ENCODE measurements at places on chromosomes 4 and X.

DNA sequence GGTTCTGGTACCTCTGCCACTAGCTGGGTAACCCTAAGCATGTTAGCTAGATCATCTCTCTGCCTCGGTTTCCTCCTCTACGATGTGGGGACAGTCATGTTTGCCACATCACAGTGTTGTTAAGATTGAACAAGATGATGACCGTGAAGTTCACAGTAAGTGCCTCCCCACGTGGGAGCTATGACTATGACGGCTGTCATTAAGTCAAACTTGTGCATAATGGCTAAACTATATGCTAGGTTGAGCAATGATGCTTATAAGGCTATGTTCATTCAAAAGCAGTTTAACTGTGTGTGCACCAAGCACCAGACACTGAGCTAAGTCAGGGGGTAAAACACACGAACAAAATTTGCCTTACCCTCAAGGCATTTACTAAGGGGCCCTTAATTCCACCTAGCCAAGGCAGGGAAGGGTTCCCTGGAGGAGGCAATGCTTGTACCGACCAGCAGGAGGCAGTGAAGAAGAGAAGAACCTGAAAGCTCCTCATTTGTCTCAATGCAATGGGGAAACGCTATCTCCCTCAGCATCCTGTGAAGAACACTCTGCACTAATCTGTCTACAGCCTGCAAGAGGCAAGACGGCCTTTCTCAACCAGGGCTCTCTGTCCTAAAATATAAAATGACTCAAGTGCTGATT, 52.9 kb downstream of the MAP7D2 start:
- peak; percentile 30 for DNase-seq

DNA sequence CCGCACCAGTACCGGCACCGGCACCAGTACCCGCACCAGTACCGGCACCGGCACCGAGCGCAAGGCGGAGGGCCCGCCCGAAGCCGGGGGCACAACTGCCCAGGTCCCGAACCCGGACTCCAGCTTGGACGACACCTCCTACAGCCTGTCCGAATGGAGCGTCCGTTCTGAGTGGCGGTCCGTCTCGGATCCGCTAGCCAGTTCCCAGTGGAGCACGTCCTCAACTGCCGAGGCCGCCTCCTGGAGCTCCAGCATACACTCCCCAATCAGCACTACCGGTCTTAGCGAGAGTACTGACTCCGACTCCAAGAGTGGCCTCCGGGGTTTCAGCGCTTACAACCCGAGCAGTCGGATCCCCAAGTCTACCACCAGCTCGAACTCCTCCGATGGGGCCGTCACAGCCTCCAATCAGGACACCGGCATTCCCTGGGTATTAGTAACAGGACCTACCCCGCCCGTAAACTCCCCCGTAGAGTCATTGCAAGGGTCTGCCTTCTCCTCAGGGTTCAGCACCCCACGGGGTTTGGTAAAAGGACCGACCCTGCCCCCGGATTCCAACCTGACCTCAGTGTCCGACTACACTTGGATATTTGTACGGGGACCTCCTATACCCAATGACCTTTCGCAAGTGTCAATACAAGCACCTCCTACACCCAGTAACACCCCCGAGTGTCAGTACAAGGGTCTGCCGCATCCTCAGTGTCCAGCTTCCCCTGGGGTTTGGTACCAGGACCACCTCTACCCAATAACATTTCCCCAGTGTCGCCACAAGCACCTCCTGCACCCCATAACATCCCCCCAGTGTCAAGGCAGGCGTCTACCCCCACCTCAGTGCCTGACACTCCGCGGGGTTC, 721 bp upstream of the MAOA start:
- DNase-seq: peak; percentile 51

DNA sequence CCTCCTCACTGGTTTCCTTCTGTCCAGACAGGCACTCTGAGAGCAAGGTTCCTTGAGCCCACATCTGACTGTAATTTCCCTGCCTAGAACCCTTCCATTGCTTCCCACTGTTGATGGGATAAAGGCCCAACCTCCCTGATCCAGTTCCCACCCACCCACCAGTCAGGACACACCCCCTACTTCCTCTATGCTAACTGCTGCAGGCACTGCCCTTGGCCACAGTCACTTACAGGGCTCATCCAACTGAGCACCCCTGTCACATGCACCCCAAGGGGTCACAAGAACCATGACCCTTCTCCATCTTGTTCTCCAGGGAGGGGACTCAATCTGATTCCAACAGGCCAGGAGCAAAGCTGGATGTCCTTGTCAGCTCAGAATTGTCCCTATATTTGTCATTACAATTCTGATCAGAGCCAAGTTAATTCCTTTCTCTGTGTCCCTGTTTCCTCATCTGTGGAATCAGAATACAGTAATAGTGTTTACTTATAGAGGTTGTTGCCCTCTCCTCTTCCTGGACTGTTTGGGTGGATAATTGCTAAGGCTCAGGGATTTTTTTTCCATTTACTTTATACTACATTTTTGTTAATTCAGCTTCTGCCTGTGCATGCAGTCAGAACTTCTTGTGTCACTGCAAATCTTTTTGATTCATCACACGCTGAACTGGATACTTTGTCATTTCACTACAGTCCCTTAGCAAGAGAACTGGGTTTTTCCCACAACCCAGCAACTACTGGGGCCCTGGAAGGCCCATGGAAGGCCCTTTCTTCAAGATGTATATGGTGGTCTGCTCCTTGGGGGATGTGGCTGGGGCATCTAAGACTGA, 105.6 kb upstream of the MAMLD1 start:
- no peak for DNase-seq

DNA sequence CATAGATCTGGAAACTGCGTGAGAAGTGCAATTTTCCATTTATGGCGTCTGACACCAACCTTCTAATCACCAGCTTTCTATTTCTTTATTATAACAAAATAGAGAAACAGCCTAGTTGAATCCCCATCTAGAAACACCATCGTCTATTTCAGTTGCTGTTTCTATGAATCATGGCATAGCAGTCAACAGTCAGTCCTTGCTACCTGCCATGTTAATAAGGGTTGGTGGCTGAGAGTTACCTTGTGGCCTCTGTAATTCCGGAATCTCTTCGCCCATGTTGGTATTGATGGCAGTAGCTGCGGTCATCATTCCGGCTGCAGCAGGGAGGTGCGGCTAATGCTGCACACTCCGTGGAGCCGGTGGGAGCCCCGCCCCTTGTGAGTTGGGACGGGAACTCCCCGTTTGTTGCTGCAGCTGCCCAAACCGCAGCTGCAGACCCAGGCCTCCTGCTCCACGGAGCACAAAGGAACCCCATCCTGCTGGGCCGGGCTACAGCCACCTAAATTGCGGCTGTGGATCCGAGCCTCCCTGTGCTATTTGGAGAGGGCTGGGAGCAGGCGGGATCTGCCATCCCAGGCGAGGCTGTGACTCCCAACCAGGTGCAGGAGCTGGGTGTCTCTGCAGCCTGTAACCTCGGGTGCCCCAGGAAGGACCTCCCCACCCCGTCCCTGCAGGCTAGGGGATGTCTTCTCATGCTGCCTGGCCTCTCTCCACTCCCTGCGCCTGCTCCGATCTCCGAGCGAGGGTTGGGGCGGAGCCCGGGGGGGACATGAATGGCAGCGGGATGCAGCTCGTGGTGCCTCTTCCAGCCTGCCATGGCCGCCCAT, 115.4 kb upstream of the STK26 start:
- DNase-seq: no peak

GRCh38 chrX:126819429-126819828, at the start of gene PRR32:
Gene PRR32, plus strand, starts transcription at chrX:126819729. Its CDS starts 115 bp downstream, at chrX:126819844.
- DNase-seq: no peak

- no peak for DNase-seq
Observed at GRCh38 chr4:18878561-18878960, 857.0 kb upstream of the LCORL start.

DNA sequence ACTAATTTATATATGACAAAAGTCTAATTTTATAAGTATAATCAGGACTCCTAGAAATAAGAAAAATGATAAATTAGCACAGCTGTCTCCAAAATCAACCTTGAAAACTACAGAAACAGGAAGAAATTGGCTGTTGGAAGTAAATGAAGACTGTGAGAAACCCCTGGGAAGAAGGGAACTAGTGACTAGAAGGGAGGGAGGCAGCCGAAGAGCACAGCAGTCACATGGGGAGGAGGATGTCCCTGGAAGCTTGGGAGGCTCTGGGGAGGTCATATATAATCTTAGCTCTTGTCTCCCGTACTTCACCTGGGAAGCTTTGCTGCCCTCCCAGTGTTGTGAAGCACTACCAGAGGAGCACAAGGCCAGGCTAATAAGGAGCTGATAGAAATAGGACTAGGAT, 8.9 kb upstream of the TMA16 start:
- DNase-seq: no peak

DNA sequence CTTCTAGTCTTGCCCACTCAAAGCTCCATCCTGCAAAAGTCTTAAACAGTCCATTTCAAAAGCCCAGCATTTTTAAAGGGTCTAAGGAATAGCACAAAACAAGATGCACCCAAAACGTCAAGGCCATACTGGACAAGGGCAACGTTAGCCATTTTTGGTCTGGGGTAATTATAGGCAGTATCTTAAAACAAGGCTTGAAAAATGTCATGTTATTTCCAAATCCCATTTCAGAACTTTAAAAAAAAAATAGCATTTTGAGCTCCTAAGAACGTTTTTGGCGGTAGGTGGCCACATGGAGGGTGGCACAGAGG, 584 bp upstream of the TMEM165 start:
- no peak for DNase-seq

GRCh38 chr4:53489279-53489889, 101.9 kb downstream of the LNX1 start:
- DNase-seq: peak; percentile 45

GRCh38 chr4:122766950-122767349, 34.4 kb downstream of the BBS12 start:
- no peak for DNase-seq

DNA sequence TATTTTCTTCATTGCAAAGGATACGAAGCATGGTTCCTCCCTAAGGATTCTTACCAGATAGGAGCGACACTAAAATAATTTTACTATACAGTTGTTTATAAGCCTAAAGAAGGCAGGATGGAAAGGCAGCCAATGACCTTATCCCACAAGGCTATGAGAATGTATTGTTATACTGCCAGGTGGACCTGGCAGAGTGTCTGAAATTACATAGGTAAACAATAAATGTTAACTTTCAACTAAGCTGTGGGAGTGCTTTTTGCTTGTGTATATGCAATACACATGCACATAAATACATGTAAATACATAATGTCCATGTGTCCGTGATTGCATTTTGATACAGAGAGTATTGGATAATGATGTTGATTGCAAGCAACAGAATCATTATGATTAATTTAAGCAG, 850.6 kb downstream of the CENPC start:
- DNase-seq: no peak

DNA sequence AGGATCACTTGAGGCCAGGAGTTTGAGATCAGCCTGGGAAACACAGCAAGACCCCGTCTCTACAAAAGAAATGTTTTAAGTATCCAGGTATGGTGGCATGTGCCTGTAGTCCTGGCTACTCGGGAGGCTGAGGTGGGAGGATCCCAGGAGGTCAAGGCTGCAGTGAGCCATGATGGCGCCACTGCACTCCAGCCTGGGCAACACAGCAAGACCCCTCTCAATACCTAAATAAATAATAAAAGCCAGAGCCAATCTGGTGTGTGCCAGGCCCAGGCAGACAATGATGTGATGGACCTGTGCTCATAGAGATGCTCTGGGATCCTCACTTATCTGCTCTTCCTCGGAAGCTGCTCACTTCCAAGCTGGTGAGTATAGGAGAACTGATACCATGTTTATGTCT, 18.2 kb upstream of the SASH3 start:
- no peak for DNase-seq

- peak; percentile 33 for DNase-seq
Observed at GRCh38 chr4:105807496-105807895, 87.8 kb upstream of the NPNT start.

- no peak for DNase-seq
Observed at GRCh38 chrX:11458170-11458569, 165.0 kb downstream of the AMELX start.

GRCh38 chr4:124631760-124632159, 80.8 kb downstream of the ANKRD50 start:
- DNase-seq: peak; percentile 97

DNA sequence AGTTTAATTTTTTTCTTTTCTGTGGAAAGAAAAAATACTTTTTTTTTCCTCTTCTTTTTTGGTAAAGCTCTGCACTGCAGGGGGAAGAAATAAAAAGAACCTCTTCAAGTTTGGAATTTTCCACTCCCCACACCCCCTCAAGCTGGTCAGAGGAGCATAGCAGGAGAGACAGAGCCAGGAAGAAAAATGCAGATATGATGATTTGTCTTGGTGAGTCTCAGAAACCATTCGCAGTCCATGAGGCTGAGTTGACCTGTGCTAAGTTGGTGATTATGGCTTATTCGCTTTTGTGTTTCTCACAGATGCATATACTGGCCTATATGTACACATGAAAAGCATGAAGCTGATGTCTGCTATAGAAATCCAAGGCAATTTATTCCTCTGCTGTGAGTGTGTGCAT, 205.9 kb downstream of the LDB2 start:
- peak; percentile 39 for DNase-seq

DNA sequence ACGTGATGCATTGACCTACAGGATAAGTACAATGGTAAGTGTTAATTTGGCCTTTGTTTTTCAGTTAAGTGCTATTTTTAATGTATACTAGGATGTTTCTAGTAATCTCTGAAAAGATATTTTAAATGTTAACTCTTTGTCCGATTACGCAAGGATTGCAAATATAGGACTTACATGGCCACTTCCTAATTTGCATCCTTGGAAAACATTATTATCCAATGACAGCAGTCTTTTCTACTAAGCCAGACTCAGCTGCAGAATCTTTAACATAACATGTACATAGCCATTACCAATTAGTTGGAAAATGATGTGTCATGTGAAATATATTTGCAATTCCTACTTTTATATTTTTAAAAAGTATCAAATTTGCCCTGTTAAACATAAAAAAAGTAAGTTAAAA, 124.7 kb downstream of the MID1 start:
- DNase-seq: no peak

GRCh38 chr4:184643731-184644130, 5.5 kb downstream of the CASP3 start:
- no peak for DNase-seq

DNA sequence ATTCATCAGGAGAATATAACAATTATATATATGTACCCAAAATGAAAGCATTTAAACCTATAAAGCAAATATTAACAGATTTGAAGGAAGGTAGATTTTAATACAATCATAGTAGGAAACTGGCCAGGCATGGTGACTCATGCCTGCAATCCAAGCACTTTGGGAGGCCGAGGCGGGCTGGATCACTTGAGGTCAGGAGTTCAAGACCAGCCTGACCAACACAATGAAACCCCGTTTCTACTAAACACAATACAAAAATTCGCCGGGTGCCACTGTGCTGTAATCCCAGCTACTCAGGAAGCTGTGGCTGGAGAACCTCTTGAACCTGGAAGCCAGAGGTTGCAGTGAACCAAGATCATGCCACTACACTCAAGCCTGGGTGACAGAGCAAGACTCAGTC, 118.3 kb downstream of the KCNIP4 start:
- DNase-seq: no peak

- peak; percentile 68 for DNase-seq
Observed at GRCh38 chr4:25970691-25971432, 56.8 kb downstream of the SMIM20 start.

- no peak for DNase-seq
Observed at GRCh38 chr4:55604996-55605395, 13.0 kb upstream of the PDCL2 start.
